ENCODE measurements at places on chromosomes 6 and 20.

GRCh38 chr6:44040786-44041185 is 86.5 kb downstream of the MRPL14 start:
- DNase-seq: no peak

DNA sequence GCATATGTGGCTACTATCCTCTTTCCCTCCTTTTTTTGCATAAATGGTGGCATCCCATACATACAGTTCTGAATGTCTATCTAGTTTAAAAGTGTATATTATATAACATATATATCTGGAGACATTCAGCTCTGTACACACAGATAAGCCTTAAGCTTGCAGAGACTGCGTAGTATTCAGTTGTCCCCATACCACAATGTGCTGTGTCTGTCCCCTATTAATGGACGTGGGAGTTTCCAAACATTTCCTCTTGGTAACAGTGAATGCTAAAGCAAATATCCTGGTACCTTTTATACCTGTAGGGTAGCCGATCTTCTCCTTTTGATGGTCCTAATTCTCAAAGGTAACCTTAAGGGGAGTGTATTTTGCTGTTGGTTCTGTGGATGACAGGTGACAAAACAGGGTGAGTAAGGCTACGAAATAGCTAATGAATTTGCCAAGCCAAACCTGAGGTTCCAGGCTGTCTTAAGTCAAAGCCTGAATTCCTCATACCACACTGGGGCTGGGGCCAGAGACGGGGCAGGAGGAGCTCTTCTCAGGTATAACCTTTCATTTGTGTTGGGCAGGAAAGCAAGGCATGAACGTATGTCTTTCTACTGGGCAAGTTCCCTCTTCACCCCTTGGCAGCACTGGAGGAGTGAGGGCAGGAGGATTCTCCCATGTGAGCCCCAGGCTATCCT is 7.8 kb upstream of the C2 start:
- no peak for DNase-seq

GRCh38 chr6:149128489-149129145 is 188.9 kb upstream of the TAB2 start:
- DNase-seq: no peak

GRCh38 chr6:148407372-148407771 is 64.7 kb downstream of the SASH1 start:
- DNase-seq: no peak

DNA sequence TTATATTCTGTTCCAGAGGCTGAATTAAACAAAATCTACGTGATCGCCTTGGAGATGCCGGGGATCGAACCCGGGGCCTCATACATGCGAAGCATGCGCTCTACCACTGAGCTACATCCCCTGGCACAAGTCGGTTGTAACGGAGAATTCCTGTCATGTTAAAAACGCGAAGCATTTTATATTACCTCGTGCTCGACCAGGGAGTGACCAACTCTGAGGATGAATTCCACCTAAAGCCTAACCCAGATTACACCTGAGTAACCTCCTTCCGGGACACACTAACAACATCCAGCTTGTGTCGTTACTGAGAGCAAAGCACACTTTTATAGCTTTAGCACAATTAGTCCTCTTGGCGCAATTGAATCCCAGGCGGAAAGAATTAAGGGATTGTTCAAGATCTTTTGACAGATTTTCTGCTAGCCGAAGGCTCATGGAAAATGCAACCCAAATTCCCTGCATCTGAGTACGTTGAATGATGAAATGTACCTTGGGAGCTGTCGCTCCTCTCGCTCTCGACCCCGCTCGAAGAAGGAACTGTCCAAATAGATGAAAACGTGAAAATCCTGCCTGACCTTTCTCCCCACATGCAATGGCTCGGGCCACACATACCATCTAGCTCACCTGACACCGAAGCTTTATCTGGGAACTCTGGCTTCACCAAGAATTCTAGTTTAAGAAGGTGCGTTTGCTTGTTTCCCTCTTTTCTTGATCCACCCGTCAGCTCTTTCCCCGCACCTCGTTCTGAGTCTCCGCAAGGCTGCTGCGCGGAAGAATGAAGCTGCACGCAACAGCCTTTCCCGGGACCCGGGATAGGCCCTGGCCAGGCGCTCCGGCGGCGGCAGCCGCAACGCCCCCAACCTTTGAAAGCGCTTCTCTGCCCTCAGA is 148.3 kb downstream of the GPX5 start:
- peak; percentile 40 for DNase-seq

Data from hippocampal formation (tissue), 2 donors.